ENCODE measurements at places on chromosomes 7 and 10. TPM values are rescaled to one million over a fixed set of nuclear protein-coding genes. Genes with fewer than 3 reads are reported as not detected.

GRCh38 chr10:37747081-37747480, 110.3 kb downstream of the ZNF248 start:
- DNase-seq, result no peak

DNA sequence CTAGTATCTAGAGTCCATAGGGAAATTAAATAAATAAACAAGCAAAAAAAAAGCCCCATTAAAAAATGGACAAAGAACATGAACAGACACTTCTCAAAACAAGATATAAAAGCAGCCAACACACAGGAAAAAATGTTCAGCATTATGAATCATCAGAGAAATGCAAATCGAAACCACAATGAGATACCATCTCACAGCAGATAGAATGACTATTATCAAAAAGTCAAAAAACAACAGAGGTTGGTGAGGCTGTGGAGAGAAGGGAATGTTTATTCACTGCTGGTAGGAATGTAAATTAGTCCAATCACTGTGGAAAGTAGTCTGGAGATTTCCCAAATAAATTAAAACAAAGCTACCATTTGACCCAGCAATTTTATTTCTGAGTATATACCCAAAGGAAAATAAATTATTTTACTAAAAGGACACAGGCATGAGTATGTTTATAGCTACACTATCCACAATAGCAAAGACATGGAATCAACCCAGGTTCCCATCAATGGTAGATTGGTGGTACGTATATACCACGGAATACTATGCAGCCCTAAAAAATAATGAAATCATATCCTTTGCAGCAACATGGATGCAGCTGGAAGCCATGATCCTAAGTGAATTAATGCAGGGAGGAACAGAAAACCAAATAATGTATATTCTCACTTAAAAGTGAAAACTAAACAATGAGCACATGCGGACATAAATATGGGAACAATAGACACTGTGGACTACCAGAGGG, 366.5 kb upstream of the SEMA3C start:
- peak; percentile 61 for DNase-seq

- DNase-seq, result no peak
Measured at GRCh38 chr7:108570146-108570755, 577 bp downstream of the DNAJB9 start.

GRCh38 chr10:113100281-113100680, 150.2 kb downstream of the TCF7L2 start:
- no peak for DNase-seq

GRCh38 chr7:30379741-30380140, 95.3 kb downstream of the ZNRF2 start:
- DNase-seq, result no peak

- no peak for DNase-seq
Measured at GRCh38 chr10:9766762-9767161, 1250.9 kb upstream of the CELF2 start.

DNA sequence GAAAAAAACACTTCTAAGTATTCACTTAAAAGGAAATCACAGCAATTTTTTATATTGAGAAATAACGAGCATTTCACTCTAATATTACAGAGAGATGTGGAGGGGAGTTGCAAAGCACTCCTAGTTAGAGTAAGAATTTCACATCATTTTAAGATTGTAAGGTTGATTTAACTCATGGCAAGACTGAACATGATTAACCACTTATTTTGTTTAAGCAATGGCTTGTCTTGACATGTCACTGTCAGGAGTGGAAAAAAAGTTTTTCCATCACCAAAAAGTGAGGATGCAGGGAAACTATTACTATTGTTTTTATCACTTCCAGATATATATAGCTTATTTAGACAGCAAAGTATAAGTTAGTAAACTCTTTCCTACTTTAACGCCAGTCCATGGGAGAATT, 27.1 kb downstream of the CD36 start:
- no peak for DNase-seq

DNA sequence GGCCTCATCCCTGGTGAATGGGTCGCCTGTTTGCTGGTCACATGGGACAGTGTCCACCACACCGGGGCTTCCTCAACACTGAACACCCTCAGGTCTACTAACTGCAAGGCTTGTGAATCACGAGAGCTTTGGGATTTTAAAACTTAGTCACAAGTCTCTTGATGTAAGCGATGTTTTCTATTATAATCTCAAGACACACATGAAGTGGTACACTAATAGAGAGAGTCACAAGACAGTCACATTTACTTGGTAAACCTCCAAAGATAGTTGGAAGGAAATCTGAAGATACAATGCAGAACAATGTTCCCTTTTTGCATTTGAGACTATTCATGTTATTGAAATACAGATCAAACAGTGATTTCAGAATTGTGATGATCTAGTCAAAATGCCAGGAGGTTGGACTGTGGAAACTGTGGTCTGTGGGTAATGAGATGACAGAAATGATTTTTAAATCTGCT, 233.1 kb upstream of the KLF6 start:
- DNase-seq, result no peak

DNA sequence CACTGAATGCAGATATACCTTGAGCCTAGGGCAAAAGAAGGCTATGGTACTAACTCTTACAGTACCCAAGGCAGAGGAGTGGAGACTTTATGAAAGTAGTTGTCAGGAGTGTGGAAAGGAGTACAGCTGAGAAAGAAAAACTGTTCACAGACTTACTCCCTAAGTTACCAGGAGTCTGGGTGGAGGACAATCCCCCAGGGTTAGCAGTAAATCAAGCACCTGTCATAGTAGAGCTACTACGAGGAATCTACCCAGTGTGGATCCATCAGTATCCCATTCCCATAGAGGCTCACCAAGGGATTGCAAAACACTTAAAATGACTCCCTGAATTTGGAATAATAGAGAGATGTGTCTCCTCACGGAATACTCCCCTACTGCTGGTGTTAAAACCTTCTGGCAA, 10.1 kb upstream of the ZNF33B start:
- no peak for DNase-seq

DNA sequence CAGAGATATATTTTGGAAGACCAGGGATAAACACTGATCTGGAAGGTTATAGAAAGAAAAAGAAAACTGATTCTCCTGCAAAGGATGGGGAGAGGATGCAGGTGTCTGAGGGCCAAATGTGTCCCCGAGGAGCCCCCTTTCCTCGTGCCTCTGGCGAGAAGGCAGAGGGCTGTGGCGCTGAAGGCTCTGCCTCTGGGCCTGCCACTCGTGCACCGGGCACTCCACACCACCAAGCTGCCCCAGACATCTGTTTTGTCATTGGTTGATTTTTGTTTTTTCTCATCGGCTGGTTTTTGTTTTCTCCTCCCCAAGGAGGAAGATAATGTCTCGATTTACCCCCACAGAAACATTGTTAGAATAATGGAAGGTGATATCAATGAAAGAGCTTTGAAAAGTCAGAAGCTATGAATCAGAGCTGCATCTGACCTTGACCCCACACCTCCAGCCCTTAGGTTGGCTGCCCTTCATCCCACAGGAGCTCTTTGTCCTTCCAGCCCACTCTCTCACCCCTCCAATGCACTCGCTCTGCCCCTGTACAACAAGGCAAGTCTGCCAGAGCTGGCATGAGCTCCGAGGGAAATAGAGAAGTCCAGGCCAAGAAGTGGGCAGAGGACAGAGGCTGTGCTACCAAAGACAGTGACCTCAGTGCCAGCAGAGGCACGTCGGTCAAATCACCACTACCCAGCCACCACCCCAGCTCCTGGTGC, 124.8 kb downstream of the TCERG1L start:
- no peak for DNase-seq

DNA sequence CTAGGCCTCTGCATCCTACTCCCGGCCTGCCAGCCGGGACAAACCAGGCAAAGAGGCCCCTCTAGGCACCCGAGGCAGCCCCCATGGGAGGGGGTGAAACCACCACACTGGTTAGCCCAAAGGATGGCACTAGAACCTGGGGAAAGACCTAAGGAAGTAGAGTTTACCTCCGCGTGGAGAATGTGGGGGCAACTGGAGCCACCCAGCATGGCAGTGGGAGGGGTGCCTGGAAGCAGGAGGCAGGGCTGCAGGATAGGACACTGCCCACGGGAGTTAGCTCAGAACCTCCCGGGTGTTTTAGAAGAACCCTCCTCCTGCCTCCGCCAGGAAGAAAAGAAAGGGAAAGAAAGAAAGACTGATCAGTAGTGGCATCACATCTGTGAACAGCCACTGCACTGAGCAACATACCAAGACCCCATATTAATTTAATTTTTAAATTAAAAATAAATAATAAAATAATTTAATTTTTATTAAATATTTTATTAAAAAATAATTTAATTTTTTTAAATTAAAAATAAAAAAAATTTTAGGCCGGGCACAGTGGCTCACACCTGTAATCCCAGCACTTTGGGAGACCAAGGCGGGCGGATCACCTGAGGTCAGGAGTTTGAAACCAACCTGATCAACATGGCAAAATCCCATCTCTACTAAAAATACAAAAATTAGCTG, 11.2 kb downstream of the AIFM2 start:
- DNase-seq, result no peak

- no peak for DNase-seq
Measured at GRCh38 chr7:43697690-43698089, 31.6 kb downstream of the COA1 start.

GRCh38 chr7:25495342-25496250, 267.3 kb upstream of the NPVF start:
- DNase-seq, result no peak

The FZD1 gene
- polyA plus RNA-seq, result 4.5 TPM

The TMEM270 gene
- not detected for polyA plus RNA-seq

The LIPF gene
- not detected for polyA plus RNA-seq
